H54 (cell line): ENCODE measurements at places on chromosomes 12 and 14.

- no peak for DNase-seq
Observed at GRCh38 chr12:103673891-103674375, 86.9 kb downstream of the STAB2 start.

DNA sequence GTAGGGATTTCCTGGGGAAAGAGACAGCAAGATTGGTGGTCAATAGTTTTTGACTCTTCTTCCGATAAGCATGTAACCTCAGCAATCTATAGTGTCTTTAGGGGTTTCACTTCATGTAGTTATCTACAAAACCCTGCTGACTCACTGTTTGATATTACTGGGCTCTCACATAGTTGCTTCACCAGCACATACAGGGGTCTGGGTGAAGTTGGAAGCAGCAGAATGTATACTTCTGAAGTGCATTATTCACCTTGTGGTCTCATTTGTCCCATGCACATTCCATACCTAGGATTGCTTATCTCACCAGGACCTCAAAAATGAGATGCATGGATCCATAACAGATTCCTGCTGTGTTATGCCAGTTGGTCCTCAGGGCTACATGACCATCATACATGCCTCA is 280.0 kb downstream of the LRIG3 start:
- DNase-seq: no peak

- DNase-seq: no peak
Observed at GRCh38 chr12:77047341-77048109, 17.8 kb downstream of the E2F7 start.

GRCh38 chr12:74382983-74383382 is 154.7 kb upstream of the ATXN7L3B start:
- DNase-seq: no peak

GRCh38 chr14:84029246-84029645 is 1500.7 kb upstream of the FLRT2 start:
- no peak for DNase-seq

- no peak for DNase-seq
Observed at GRCh38 chr12:65765436-65765813, 58.9 kb upstream of the HMGA2 start.

- DNase-seq: no peak
Observed at GRCh38 chr12:98656289-98657101, 11.4 kb downstream of the APAF1 start.

- DNase-seq: no peak
Observed at GRCh38 chr12:59329462-59329861, 266.4 kb upstream of the SLC16A7 start.

GRCh38 chr12:92879698-92880322 is 49.3 kb downstream of the EEA1 start:
- no peak for DNase-seq

GRCh38 chr14:35158951-35159653 is 36.8 kb downstream of the PRORP start:
- no peak for DNase-seq

DNA sequence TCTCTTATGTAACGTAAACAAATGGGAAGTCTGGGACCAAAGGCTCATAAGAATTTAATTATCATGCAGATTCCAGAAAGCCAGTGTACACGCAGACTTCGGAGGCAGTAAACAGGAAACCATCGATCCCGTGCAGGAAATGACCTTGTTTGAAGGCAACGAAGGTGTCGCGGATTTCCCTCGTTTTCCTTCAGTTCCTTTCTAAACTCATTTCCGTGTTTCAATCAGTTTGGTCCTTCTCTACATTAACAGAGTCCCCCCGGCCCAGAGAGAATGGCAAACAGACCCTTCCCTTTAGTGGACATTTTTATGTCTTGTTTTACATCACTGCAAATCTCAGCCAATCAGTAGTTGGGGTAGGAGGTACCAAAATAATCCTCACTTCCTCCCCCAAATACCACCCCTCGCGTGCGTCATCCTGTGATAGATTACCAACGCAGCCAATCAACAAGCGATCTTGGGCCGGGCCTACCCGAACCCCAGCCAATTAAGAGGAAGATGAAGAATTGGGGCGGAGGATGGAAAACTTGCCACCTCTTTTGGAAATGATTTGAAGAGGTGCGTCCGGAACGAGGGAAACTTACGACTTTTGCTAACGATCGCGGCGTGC is 6.1 kb upstream of the FOXJ2 start:
- peak; percentile 94 for DNase-seq

- no peak for DNase-seq
Observed at GRCh38 chr12:46101485-46101869, 111.1 kb upstream of the SCAF11 start.

GRCh38 chr12:44889162-44889561 is 13.0 kb upstream of the NELL2 start:
- DNase-seq: no peak

- peak; percentile 43 for DNase-seq
Observed at GRCh38 chr12:45660330-45660729, 69.2 kb upstream of the ARID2 start.

DNA sequence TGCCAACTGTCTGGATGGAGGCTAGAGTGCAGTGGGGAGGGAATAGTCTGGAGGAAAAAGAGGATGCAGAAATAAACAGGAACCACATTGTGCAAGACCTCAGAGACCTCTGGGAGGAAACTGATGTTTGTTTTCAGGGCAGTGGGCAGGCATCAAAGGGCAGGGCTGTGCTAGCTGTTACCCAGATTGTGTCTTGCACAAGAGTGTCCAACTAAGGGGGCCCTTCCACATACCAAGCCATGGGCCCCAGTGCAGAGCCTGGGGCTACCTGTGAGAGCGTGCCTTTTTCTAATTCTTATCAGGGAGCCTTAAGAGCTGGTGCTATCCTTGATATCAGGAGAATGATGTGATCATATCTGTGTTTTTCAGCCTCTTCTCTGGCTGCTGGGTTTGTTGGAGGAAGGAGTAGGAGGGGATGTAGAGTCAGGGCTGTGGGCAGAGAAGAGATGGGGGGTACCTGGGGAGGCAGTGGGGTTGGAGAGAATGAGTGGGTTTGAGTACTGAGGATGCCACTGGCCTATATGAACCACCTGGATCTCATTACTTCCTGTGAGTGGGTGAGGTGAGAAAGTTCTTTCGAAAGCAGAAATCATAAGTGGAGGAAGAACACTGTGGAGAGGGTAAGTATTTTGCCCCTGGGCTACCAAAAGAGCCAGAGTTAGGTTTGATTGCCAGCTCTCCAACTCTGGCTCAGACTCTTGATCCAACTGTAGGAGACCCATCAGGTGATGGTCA is 259.2 kb upstream of the CRY1 start:
- no peak for DNase-seq

DNA sequence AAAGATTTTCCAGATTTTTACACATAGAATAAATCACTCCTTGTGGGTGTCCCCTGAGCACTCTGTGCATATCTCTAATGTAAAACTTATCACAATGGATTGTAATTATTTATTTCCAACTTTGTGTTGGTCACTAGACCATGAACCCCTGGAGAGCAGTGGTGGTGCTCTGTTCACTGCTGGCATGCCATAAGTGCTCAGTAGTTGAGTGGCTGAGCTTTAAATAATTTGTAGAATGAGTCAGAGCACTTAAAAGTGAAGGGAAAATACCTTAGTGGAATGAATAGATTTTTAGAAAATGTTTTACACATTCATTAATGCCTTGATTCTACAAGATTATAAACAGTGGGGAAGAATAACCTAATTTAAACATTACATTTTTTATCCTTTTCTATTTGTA is 6.3 kb downstream of the MGAT4C start:
- DNase-seq: peak; percentile 11

DNA sequence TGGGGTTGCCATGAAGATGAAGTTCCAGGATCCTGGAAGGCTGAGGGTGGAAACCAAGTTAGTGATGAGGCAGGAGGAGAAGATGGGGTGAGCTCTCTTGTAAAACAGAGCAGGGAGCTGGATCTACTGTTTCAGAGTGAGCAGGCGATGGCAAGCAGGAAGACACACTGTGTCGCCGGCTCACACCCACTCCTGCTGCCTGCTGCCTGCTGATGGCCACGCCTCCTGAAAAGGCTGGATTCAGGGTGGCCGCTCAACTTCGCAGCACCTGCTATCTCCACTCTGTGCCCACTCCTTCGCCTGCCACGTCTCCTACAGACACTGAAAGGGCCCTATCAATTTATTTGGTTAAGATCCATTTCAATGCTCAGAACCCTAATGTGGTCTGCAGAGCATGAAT is 96.1 kb downstream of the RBM19 start:
- DNase-seq: no peak

DNA sequence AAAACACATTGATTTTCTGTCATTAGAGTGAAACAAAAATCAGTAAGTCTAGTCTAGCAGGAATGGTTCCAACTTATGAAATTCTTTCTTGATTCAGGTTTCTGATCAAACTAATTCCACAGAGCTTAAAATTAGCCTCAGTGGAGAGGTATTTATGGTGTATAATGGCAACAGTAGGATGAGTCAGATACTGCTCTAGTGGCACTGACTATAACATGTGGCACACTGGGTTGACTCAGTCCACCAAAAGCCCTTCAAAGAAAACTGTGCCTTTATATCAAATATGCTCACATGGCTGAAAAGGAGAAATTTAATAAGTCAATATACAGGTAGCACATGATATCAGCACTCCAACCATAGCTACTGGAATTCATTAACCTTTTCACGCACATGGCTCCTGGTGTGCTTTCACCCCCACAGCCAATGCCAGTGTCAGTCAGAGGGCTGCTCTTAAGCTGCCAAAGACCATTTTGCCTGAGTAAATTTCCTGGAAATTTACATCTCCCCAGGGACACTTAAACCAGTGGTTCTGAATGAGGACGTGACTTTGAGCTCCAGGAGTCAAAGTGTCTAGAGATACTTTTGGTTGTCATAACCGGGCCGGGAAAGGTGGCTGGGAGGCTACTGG is 21.7 kb upstream of the CATSPERB start:
- no peak for DNase-seq

GRCh38 chr14:99207456-99207855 is 64.5 kb downstream of the BCL11B start:
- no peak for DNase-seq

GRCh38 chr12:15702276-15702675 is 86.9 kb downstream of the EPS8 start:
- DNase-seq: no peak

- DNase-seq: no peak
Observed at GRCh38 chr14:91744068-91744480, 12.2 kb upstream of the CATSPERB start.

DNA sequence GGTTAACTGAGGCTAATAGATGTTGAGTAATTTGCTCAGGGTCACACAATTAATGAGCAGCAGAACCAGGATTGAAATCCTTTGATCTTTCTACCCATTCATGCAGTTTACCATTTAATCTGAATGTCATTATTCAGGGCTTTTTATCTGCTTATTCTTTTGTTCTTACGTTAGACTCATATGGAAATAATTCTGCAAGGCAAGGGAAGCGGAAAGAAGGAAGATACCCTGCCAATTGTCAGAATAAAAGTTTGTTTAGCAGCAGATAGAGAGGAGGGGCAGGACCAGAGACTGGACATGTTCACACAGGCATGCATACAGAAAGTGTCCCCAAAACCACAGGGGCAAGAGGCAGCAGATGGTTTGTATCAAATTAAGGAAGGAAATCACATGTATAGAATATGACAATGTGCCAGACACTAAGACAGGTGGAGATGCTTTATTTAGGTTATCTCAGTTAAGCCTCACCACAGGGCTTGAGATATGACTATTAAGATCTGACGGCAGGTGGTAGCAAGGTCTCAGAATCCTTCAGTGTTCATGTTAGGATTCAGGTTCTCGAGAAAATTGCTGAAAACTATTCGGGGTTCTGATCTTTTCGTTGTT is 29.8 kb downstream of the BRMS1L start:
- DNase-seq: no peak

DNA sequence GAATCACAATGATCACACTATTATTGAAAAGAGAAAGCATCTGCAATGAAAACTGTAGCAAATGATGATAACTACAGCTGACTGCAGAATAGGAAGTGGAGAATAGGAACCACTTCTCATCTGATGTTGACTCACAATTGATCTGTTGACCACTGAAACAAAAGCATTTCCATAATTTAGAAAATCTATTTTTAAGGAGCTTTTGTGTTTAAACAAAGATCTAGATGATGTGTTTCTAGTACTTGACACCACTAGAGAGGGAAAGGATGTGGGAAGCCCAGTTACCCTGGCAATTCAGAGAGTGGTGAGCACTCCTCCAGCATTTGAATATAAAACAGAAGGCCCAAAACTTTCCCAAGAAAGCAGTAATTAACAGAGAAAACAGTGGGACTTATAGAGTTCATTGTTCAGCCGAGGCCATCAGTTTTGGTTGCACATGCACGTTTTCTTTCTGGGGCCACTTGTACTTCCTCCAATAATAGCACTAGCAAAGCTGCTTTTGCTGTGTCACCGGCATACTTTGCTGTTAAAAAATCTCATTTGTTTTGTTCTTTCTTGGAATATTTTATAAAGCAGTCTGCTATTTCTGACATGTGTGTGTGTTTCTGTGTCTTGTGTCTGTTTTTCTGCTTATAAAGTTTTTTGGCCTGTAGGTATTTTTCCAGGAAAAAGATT is 76.1 kb upstream of the HECTD1 start:
- no peak for DNase-seq

DNA sequence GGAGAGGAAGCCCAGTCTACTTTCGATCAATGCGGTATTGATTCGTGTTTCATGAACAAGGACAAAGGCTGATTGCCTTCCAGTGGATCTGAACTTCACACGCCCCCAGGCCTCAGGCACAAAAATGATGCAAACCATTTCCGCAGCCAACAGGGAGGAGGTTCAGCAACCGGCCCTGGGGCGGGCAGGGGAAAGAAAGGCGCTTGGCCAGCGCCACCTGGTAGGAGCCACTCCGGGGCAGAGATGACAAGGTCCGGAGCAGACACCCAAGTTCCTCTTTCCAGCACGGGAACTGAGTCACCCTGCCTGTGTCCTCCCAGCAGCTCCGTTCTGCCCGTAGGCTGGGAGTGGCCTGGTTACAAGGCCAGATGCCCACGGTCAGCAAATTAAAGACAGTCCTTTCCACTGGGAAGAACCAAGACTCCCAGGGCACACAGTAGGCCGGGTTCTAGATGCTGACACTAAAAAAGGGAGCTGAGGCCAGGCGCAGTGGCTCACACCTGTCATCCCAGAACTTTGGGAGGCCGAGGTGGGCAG is 136.3 kb downstream of the SCARB1 start:
- peak; percentile 65 for DNase-seq

- no peak for DNase-seq
Observed at GRCh38 chr12:123075646-123076171, 75.2 kb downstream of the PITPNM2 start.

- DNase-seq: no peak
Observed at GRCh38 chr14:76715101-76715500, 46.2 kb upstream of the VASH1 start.

GRCh38 chr12:50695961-50696360 is 67.9 kb upstream of the ATF1 start:
- no peak for DNase-seq

GRCh38 chr14:77985211-77985615 is 185.0 kb upstream of the NRXN3 start:
- no peak for DNase-seq
